ENCODE measurements at places on chromosomes 6 and 20.

- DNase-seq, result no peak
Measured at GRCh38 chr6:76134651-76135050, 62.2 kb upstream of the IMPG1 start.

DNA sequence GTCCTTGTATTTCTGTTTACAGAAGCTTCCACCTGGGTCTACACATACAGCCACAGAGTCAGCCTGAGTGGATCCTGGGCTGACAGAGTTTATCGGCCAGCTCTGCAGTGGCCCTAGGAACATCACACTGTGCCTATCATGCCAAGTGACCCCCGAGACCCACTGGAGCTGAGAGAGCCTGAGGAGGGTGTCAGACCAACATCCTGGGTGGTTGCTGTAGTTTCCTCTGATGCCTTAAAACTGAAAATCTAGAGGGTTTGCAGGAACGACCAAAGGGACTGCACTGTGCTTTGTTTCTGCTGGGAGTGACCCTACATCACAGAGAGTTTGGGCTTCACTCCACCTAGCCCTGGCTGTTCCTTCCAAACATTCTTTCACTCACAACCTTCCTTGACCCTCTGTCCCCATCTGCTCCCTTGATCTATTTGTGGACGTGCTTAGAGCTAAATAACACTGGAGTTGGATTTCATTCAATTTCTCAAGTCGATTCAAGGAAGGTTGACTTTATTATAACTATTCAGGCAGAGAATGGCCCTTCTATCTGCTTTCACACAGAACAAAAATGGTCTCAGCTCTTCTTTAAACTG, 18.1 kb downstream of the MYLK4 start:
- DNase-seq, result no peak

- DNase-seq, result no peak
Measured at GRCh38 chr6:170006900-170007467, 255.6 kb downstream of the ERMARD start.

- DNase-seq, result no peak
Measured at GRCh38 chr20:45019762-45020123, 53.4 kb downstream of the STK4 start.

- DNase-seq, result no peak
Measured at GRCh38 chr20:21028921-21029320, 77.2 kb downstream of the LINC00237 start.

DNA sequence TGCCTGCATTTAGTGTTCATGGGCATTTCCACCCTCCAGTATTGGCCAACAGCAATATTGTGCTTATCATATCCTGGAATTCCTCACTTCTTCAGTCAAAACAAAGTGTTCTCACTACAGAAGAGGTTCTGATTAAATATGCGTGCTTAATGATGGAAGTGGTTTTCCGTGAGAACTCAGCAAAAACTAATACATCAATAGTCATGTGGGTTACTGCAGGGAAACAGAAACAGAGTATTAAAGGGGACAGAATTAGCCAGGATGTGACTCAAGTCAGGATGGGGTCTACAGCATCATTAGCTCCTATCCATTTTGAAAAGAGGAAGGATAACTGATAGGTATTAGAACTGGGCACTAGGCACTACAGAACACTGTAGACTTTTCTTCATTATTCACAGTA, 384.6 kb downstream of the CDKAL1 start:
- DNase-seq, result no peak

GRCh38 chr20:40493549-40493948, 195.5 kb downstream of the MAFB start:
- peak; percentile 53 for DNase-seq

GRCh38 chr6:42222448-42222847, 4.8 kb upstream of the MRPS10 start:
- DNase-seq, result no peak

GRCh38 chr20:17863577-17864292, 104.9 kb downstream of the SNX5 start:
- DNase-seq, result no peak

DNA sequence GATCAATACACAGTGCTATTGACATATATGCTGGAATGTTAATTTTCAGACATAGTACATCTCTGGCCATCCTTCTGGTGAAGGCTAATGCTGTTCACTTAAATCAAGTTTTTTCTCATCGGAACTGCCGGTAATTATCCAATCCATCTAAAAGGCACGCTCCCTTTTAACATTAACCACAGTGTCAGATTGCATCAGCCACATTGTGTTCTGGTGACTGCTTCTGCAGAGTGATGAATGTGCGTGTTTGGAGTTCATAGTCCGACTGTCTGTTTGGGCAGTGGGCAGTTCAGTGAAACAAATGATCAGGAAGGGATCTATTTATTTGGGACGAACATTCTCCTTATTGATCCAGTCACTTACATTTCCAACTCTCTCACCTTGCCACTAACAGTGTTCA, 49.5 kb downstream of the SOBP start:
- no peak for DNase-seq

GRCh38 chr20:35499271-35499670, 30.2 kb downstream of the C20orf173 start:
- DNase-seq, result no peak

- DNase-seq, result no peak
Measured at GRCh38 chr20:1423625-1424106, 30.8 kb upstream of the FKBP1A start.

- DNase-seq, result no peak
Measured at GRCh38 chr20:43955750-43956191, 41.1 kb downstream of the TOX2 start.

- DNase-seq, result no peak
Measured at GRCh38 chr6:134683783-134684422, 266.0 kb downstream of the ALDH8A1 start.

All from epithelial cell of prostate (primary cell).